ENCODE measurements at places on chromosomes 4 and X.

GRCh38 chr4:2370597-2371320, 47.7 kb downstream of the ZFYVE28 start:
- no peak for DNase-seq

DNA sequence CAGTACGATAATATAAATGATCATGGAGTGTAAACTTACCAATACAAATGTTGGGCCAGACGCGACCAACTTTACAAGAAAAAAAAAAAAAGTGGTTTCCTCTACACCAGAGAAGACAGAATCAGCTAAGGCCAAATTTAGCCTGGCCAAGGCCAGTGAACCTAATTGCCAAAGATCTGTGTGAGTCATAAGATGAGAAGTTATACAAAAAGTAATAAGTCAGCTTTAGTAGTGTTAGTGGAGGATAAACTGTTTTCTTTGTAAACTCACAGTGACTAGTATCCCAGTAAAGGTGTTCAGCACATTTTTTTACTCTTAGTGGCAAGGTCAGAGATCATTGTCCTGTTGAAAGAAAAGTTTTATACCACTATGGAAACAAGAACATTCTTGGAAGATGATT, 531.4 kb upstream of the TECRL start:
- no peak for DNase-seq

- DNase-seq, result no peak
Measured at GRCh38 chr4:3520796-3521600, 11.2 kb downstream of the LRPAP1 start.

GRCh38 chrX:100083211-100083610, 326.9 kb downstream of the PCDH19 start:
- DNase-seq, result no peak

- no peak for DNase-seq
Measured at GRCh38 chr4:34932591-34932990, 1311.7 kb downstream of the ARAP2 start.

DNA sequence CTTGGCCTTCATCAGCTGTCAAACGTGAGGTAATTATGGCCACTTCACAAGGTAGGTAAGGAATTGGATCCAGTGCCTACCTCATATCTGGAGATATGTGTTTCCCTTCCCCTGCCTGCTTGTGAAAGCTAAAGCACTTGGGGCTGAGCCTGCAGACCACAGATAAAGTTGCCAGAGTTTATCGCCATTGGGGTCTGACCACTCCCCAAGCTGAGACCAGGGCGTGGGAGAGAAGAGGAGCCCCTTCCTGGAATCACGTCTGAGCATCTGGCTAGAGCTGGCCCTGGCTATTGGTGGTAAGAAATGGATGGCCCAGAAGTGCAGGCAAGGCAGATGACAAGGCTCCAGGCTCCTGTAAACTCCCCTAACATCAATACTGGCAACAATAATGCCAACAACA, 2.7 kb downstream of the ALAS2 start:
- no peak for DNase-seq

- no peak for DNase-seq
Measured at GRCh38 chr4:173531086-173531965, 1.3 kb upstream of the HAND2 start.

- no peak for DNase-seq
Measured at GRCh38 chr4:184403384-184403781, 71.0 kb downstream of the IRF2 start.

DNA sequence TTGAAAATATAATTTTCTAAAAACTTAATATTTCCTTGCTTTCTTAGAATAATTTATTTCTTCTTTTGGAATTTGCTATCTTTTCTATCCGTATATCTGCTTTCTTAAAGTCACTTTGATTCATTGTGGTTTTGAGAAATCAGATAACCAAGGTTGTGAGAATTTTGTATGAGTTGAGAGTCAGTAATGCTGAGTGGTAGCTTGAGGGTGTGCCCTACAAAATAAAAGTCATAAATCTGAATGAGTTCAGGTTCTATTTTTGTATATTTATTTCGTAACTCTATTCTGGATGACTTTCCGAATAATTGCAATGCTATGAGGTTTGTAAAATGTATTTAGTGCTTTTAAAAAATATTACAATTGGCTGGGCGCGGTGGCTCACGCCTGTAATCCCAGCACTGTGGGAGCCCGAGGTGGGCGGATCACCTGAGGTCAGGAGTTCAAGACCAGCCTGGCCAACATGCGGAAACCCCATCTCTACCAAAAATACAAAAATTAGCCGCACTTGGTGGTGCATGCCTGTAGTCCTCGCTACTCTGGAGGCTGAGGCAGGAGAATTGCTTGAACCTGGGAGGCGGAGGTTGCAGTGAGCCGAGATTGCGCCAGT, 8.9 kb downstream of the COPS4 start:
- DNase-seq, result no peak

DNA sequence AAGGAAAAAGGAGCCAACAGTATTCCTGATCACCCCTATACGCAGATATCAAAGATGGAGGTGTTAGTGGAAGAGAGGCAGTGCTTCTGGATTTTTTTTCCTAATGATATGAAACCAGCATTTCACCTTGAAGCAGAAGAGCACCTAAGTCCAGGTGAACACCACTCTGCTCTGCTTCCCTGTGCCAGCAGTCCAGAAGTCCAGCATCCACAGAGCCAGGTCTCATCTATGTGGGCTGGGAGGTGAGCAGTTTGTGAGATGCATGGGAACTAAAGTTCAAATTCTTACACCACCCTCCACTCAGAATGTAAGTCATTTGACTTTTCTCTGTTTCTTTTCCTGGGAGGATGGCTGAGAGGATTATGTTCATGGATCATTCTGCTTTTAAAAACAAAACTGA, 202.6 kb downstream of the RELL1 start:
- DNase-seq, result no peak

GRCh38 chr4:65599340-65599739, 70.9 kb downstream of the EPHA5 start:
- DNase-seq, result no peak

GRCh38 chr4:85409251-85409650, 65.7 kb upstream of the ARHGAP24 start:
- DNase-seq, result no peak

DNA sequence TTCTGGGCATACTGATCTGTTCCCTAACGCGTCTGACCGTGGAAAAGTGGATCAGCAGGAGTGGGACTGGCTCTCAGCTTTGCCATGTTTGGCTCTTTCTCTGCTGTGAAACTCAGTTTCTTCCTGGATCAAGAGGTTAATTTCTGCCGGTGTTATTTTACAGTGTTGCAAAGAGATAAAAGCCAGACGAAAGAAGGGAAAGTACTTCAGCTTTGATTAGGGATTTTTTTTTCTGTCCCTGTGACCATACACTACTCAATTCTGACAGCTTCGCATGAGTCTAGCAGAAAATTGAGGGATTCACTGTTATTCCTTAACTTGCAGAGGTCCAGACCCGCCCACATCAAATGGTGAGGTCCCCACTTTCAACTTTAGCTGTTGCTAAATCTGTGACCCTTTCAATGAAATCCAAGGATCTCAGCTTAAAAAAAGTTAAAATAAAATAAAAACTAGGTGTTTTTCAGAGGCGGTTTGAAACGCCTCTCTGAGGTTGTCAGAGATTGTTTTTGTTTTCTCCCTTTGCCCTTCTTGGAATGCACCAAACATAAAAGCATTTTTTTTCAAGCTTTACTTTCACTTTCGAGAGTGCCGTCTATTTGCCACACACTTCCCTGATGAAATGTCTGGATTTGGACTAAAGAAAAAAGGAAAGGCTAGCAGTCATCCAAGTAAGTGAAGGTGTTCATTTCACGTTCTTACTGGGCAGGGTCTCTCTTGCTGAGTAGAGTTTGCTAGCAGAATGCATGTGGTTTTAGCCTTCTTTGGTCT, at the start of gene TLR3:
TLR3 (plus strand) TSS at position 576 of the 768 bp plus-strand sequence. CDS start 7,464 bp downstream, outside the sequence.
- DNase-seq, result no peak

DNA sequence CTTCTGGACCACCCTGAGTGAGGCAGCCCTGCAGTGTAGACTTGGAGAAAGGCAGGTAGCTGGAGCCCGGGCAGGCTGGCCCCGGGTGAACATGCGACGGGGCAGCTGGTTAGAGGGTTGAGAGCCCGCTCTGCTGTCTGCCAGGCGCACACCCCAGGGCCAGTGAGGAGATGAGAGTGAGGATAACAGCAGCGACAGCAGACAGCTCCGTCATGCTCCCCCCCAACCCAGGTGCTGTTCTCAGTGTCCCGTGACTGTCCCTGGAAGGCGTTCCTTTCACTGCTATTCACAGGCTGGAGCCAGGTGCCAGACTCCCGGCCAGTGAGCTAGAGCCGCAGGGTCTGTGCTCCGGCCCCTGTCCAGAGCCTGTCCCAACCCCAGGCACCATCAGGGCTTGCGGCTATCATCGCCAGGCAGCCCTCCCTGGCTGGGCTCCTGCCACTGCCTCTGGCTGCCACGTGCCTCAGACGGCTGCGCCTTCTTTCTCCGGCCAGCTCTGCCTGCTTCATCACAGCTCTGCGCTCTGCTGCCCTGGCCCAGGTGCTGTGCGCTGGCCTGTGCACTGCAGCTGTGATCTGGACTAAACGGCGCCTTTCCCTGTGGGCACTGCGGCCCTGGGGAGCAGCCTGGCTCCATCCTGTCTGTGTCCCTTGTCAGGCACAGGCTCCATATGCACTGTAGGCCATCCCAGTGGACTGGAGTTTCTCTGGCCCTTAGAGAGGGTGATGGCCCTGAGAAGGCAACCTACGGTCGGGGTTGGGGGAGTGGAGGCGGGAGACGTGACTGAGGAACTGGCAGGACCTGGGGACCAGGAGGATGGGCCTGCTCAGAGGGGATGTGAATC, 19.8 kb downstream of the NSG1 start:
- DNase-seq, result no peak

DNA sequence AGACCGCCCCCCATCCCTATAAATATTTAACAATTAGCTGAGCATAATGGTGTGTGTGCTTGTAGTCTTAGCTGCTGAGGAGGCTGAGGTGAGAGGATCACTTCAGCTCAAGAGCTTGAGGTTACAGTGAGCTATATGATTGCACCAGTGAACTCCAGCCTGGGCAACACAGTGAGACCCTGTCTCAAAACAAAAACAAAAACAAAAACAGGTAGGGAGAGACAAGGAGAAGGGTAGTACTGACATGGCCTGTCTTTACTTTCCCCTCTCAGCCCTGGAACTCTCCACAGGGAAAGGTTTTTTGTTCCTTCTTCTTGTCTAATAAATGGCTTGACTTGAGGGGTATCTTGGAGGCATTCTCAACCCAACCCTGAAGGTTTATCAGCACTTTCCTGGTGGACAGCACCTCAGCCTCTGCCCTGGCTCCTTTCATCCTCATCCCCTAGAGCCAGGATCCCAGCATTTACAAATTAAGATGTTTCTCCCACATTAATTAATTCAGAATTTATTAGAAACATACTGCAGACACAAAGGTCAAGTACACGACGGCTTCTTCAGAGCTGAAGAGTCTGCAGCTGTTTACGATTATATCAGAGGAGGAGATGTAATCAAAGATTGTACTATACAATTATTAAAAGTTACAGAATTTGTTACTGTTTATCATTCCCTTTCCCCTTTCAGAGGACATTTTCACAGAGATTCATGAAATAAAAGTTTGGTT, 131.8 kb downstream of the AFF1 start:
- no peak for DNase-seq

DNA sequence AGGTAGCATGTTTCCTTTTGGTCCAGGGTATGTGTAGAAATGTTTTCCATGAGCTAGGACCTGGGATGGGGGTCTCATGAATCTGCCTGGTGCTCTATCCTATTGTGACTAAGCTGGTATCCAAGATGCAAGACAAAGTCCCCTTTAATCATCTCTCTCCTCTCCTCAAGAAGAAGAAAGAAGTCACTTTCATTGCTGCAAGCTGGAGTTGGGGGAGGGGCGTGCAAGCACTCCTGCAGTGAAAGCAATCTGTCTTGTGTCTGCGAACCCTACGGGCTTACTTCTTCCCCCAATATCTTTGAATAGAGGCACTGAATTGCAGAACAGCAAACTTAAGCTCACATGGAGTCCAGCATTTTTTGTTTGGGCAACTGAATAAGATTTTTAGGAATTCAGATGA, 27.2 kb upstream of the GRPR start:
- DNase-seq, result no peak

GRCh38 chr4:40058121-40058520, 1.5 kb downstream of the N4BP2 start:
- DNase-seq, result no peak

GRCh38 chr4:126986828-126987227, 645.9 kb upstream of the INTU start:
- DNase-seq, result no peak

DNA sequence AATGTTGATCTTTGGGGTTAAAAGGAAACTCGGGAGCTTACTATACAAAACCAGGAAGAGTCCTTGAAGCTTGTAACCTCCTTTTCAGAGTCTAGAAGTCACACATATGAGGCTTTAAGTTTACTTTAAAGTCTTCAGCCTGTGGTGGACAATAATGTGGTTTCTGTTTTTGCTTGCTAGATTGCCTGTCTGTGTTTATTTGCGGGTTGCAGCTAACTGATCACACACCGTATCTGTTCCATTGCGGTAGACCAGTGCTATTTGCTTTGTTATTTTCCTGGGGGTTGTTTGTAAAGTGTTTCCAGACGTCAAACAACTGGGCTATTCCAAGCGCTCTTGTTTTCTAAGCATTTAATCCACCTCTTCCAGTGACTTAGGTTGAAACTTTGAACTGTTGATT, 143.0 kb upstream of the GYPA start:
- no peak for DNase-seq

- DNase-seq, result no peak
Measured at GRCh38 chr4:16722416-16722815, 176.0 kb downstream of the LDB2 start.

GRCh38 chr4:183146478-183146877, 47.4 kb downstream of the WWC2 start:
- no peak for DNase-seq

GRCh38 chr4:142339053-142339452, 507.0 kb downstream of the INPP4B start:
- DNase-seq, result no peak

DNA sequence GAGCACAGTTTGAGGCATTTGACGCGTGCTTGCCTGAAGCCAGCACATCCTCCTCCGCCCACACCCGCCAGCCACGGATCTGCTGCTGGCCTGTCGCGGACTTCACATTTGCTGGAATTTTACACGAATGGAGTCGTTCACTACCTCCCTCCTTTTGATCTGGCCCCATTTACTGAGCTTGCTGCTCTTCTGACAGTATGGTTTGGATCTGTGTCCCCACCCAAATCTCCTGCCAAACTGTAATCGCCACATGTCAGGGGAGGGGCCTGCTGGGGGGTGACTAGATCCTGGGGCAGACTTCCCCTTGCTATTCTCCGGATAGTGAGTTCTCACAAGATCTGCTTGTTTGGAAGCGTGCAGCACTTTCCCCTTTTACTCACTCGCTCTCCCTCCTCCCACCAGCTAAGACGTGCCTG, 19.9 kb upstream of the CPLX1 start:
- no peak for DNase-seq

- DNase-seq, result no peak
Measured at GRCh38 chrX:102042372-102043325, 82.8 kb upstream of the TCEAL2 start.
